Thymus (tissue), 14 donors: ENCODE measurements at places on chromosomes 12 and 14. TPM values are rescaled to one million over a fixed set of nuclear protein-coding genes. Genes with fewer than 3 reads are reported as not detected.

DNA sequence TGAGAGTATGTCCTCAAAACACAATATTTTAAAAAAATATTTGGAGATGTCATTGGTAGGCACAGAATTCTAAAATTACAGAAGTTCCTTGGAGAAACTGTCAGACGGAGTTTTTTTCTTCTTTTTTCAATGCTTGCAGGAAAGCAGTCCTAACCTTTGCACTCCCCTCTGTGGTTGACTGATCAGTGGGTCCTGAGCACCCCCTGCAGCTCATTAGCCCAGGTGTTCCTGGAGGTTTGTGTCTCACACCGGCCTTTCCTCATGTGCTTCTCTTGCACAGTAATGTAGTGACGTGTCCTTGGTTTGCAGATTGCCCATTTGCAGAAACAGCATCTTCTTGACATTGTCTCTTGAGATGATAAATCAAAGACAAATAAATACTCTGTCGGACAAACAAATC lies 513.0 kb downstream of the TMEM121 start:
- DNase-seq = peak; percentile 29

DNA sequence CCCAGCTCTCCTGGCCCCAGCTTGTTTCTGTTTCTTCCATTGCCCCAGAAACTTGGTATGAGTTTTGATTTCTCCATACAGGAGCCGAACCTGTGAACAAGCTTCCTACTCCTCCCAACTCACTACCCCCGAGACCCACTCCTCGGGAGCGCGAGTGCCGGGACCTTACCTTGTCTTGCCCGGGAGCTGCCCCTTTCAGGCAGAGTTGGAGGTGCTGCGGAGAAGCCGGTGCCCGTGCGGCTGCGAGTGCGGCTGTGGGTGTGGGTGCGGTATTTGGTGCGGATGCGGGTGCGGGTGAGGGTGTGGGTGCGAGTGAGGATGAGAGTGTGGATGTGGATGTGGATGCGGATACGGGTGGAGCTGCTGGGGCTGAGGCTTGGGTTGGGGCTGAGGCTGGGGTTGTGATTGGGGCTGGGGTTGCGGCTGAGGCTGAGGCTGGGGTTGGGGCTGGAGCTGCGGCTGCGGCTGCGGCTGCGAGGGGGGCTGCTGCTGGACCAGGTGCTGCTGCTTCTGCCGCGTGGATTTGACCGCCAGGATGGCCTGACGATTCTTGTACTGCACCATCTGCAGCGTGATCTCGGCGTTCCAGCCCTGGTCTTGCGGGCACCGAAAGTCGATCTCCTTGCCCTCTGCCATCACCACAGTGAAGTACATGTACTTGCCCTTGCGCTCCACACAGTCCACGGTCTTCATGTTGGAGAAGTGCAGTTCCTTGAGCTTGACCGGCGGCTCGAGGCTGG lies 1.1 kb downstream of the PHLDA1 start:
- DNase-seq = no peak

DNA sequence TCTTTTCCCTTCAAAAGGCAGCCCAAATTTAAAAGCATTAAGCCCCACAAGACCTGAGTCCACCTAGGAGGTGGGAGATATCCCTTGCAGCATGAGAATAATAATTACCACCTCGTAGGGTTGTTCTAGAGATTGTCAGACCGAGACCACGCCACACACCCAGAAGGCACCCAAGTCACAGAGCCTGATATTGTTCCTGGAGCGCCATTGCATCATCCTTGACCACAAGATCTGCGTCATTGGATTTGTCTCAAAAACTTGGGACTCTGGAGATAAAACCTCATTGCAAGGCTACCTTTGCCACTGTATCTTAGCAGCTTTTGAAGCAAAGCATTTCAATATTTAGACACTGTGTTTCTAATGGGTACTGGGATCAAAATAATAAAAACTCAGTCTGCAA lies 29.4 kb upstream of the PPP2R5C start:
- no peak for DNase-seq

The GPATCH2L gene
- 24.4 TPM for total RNA-seq

The MYH6 gene
- total RNA-seq = 0.05 TPM

- no peak for DNase-seq
Measured at GRCh38 chr12:19706936-19707335, 267.6 kb downstream of the AEBP2 start.

DNA sequence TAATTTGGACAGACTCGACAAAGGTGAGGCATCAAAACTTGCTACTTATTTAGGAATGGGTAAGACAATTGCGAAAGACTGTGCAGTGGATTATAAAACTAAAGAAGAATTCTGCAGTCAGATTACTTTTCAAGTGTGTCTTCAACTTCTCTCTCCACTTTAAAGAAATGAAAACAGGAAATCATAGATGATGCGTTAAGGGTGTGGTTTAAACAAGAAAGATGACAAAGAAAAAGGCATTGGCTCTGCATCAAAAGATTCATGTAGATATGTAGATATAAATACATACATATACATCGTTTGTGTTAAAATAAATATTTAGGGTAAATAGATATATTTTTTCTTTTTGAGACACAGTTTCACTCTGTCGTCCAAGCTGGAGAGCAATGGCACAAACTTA lies 74.6 kb upstream of the PARP11 start:
- DNase-seq = peak; percentile 55

The VRTN gene
- 0.05 TPM for total RNA-seq

GRCh38 chr12:34406228-34406995 lies 384.1 kb downstream of the ALG10 start:
- no peak for DNase-seq

The TSPAN19 gene
- total RNA-seq = 0.05 TPM

DNA sequence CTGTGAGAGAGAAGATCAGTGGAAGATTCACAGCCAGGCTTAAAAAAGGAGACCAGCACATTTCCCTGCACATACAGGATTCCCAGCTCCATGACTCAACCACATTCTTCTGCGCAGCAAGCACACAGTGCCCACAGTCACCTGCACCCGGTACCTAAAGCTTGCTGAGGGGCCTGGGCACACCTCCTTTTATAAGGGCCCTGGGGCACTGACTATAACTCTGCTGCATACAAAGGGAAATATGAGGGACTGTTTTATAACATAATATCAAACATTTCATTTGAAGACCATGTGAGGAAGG lies 322.9 kb downstream of the DAD1 start:
- DNase-seq = no peak

The KRT77 gene
- 0.66 TPM for total RNA-seq

DNA sequence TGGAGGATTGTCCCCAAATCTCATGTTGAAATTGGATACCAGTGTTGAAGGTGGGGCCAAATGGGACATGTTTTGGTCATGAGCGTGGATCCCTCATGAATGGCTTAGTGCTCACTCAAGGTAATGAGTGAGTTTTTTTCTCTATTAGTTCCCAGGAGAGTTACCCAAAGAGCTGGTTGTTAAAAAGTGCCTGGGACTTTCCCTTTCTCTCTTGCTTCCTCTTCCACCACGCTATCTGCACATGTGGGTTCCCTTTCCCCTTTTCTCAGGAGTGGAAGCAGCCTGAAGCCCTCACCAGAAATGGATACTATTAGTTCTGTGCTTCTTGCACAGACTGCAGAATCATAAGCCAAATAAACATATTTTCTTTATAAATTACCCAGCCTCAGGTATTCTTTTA lies 465.4 kb downstream of the FSCB start:
- DNase-seq = no peak

- DNase-seq = peak; percentile 77
Measured at GRCh38 chr12:92034858-92035401, 110.7 kb downstream of the BTG1 start.

GRCh38 chr14:78673845-78674244 lies 503.7 kb downstream of the NRXN3 start:
- DNase-seq = no peak

- DNase-seq = no peak
Measured at GRCh38 chr14:104650981-104651875, 38.2 kb upstream of the INF2 start.

DNA sequence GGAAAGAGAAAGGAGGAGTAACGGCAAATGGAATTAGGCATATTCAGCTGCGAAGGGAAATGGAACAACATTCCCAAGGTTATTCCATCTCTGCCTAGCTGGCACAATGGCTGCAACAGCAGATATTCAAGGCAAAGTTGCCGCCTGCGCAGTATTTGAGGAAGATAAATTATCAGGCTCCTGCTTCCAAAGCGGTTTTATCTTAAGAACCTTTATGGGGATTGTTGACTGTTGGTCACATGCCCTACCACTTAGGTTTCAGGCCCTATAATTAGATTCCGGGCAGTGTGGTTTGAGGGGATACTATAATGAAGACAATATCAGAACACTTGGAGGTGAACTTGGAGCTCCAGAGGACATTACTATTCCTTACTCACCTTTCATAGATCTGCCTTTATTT lies 99.7 kb downstream of the FGD4 start:
- DNase-seq = no peak

GRCh38 chr12:113007166-113007565 lies 28.8 kb downstream of the OAS2 start:
- DNase-seq = no peak

- DNase-seq = no peak
Measured at GRCh38 chr12:66269142-66269541, 33.2 kb upstream of the HELB start.

DNA sequence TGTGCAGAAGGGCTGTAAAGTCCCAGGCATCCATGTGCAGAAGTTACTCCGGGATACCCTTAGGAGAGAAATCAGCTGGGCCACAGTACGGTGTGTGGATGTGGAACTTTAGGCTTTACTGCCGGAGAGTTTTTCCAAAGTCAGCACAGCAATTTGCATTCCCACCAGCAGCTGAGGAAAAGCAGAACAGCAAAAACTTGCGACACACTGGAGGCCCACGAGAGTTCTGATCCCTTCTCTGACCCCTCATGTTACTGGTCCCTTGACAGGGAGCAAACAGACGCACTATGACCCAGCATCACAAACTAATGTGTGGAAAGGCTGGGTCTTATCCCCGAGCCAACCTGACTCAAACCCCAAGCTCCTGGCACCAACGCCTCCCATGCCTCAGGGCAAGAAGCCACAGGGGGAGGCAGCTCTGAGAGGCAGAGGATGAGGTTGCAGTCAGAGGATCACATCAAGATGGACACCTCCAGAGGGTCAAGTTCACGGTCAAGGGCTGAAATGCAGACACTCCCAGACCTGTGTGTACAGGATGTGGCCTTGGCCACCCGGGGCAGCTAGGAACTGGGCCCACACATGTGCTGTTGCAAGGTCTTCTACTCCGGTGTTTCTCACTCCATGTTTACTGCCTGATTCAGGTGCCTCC lies 38.6 kb downstream of the CCDC88C start:
- DNase-seq = no peak

The KRT85 gene
- total RNA-seq = 0.24 TPM

The FAM90A1 gene
- total RNA-seq = 0.24 TPM

GRCh38 chr12:123910761-123911193 lies 61.9 kb downstream of the CCDC92 start:
- no peak for DNase-seq

DNA sequence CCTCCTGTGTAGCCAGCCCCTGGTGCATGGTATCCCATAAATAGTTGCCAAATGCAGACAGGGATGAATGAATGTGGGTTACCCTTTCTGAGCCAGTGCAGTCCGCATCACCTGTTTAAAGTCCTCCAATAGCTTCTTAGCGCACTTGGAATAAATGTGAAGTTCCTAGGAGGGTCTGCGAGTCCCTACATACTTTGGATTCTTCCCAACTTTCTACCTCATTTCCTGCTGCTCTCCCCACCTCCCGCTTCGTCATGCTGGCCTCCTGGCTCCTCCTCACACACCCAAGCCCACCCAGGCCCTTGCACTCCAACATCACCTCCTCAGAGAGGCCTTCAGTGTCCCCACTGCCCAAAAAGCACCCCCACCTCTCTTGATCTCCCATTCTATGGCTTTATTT lies 17.7 kb downstream of the RFX4 start:
- DNase-seq = no peak

- DNase-seq = no peak
Measured at GRCh38 chr12:46354111-46354801, 18.3 kb downstream of the SLC38A2 start.

GRCh38 chr12:107288414-107289127 lies 195.2 kb upstream of the CRY1 start:
- DNase-seq = no peak

- no peak for DNase-seq
Measured at GRCh38 chr12:109653890-109654289, 59.7 kb upstream of the FAM222A start.

The MMP17 gene
- total RNA-seq = 0.28 TPM

DNA sequence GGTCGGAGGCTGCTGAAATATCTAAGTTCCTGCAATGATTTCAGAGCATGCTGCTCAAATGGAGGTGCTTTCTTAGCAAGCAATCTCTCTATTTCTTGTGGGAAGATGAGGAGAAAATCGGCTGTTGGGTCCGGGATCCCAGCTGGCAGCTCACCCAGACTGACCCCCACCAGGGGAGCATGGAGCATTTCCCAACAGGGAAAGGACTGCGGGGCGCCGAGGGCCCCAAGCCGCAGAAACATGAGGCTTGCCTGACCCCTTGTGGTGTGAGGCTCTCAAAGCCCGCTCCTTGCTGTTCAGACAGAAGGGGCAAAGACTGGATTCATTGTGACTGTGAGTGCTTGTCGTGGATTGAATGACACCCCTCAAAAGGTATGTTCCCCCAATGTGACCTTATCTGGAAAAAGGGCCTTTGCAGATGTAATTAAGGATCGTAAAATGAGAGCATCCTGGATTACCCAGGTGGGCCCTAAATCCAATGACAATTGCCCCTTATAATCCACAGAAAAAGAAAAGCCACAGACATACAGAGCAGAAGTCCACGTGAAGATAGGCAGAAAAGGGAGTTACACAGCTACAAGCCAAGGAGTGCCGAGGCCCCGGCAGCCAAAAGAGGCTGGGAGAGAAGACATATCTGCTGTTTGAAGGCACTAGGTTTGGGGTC lies 116.3 kb upstream of the VASH1 start:
- DNase-seq = peak; percentile 3

DNA sequence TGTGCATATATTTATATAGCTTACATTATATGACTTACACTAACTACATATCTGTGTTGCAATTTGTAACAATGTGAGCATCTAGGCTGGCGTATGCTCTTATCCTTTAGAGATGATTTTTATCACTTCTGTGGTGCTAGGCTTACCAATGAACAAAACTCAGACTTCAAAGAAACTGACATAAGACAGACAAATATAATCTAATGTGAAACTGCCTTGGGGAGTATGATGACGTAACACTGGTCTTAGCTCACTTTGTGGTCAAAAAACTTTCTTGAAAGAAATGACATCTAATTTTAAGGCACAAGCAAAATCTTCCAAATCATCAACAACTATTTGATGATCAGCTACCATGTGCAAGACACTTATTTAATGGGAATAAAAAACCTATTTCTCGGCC lies 50.0 kb downstream of the SOX5 start:
- DNase-seq = no peak

The RGS6 gene
- total RNA-seq = 0.28 TPM

The FOXA1 gene
- total RNA-seq = 0.09 TPM

GRCh38 chr12:108724054-108724889 lies 7.0 kb downstream of the CORO1C start:
- no peak for DNase-seq

DNA sequence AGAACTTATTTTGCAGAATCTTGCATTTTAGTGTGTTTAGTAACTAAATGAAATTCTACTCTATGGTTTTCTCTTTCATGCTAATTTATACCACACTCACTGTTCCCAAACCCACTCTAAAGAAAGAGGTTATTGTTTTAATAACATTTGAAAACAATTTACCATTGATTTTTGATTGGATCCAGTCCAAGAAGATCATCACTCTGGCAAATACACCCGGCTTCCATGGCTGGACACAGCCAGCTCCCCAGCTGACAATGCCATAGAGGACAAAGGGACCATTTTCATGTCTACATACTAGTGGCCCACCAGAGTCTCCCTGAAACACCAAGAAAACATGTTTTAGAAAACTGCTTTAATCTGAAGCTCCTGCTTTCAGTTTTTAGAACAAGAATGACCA lies 42.4 kb downstream of the OVCH1 start:
- no peak for DNase-seq
